ENCODE measurements at places on chromosomes 6 and 20. TPM values are rescaled to one million over a fixed set of nuclear protein-coding genes. Genes with fewer than 3 reads are reported as not detected.

The NKAIN2 gene
- total RNA-seq = not detected

The AIG1 gene
- total RNA-seq = 18.0 TPM

The CARMIL1 gene
- 4.0 TPM for total RNA-seq

The TMX4 gene
- 24.2 TPM for total RNA-seq

The SIRPB1 gene
- 2.8 TPM for total RNA-seq

The GJA10 gene
- total RNA-seq = not detected

The DDX39B gene
- 269 TPM for total RNA-seq

The KHDC1L gene
- not detected for total RNA-seq

The CDKN1A gene
- 63.7 TPM for total RNA-seq

The STAU1 gene
- total RNA-seq = 45.4 TPM

Data from dermis lymphatic vessel endothelial cell (primary cell).